ENCODE measurements at places on chromosomes 3 and 15.

- DNase-seq, result no peak
These were observed 131.9 kb downstream of the B3GALNT1 start for GRCh38 chr3:160973067-160973809.

GRCh38 chr3:139105154-139105702 is 60.5 kb upstream of the PRR23C start:
- peak; percentile 37 for DNase-seq

- DNase-seq, result peak; percentile 82
These were observed 2.8 kb upstream of the ISG20 start for GRCh38 chr15:88636050-88636449.

- DNase-seq, result no peak
These were observed 70.0 kb downstream of the NLGN1 start for GRCh38 chr3:173467501-173467900.

- no peak for DNase-seq
These were observed 40.7 kb downstream of the KBTBD12 start for GRCh38 chr3:127955728-127956127.
